NB4 (cell line): ENCODE measurements at places on chromosomes 3 and 15.

- no peak for DNase-seq
Measured at GRCh38 chr3:80983753-80984152, 777.7 kb downstream of the GBE1 start.

DNA sequence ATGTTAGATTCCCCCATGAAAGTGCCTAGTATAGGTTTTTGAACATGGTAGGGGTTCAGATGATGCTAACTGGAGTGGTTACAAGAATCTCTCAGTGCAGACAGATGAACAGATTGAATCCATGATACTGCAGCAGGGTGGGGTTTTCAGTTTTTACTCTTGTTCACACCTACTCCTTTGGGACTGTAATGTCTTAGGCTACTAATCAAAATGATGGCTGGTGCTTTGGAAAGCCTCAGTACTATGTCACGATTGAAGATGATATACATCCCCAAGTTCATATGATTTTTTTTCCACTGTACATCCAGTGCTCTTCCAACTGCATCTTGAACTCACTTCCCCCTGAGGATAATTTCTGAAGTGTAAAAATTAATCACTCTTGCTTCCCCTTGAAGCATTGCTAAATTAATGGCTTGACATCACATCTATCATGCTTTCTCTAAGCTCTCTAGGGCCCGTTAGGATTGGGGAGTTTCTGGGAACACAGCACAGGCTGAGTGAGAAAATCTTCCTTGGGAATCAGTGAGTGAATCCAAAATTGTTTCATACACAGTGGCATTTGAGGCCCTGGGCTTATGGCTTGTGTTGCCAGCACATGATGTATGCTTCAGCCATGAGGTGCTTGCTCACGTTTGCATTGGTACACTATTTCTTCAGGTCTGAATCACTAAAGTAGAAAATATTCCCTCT lies 115.0 kb upstream of the TPRG1 start:
- no peak for DNase-seq

DNA sequence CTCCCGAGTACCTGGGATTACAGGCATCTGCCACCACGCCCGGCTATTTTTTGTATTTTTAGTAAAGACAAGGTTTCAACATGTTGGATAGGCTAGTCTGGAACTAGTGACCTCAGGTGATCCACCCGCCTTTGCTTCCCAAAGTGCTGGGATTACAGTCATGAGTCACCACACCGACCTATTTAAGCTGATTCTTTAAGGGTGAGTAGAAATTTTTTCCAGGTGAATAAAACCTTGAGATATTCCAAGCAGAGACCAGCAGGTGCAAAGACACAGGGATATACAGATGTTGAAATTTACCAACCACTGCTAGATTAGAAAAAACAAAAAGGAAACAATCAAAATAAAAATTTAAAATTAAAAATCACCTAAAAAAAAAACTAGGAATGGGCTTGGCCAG lies 74.4 kb upstream of the CHRNB4 start:
- DNase-seq, result no peak

GRCh38 chr3:157905885-157906284 lies 200.3 kb downstream of the SHOX2 start:
- no peak for DNase-seq

DNA sequence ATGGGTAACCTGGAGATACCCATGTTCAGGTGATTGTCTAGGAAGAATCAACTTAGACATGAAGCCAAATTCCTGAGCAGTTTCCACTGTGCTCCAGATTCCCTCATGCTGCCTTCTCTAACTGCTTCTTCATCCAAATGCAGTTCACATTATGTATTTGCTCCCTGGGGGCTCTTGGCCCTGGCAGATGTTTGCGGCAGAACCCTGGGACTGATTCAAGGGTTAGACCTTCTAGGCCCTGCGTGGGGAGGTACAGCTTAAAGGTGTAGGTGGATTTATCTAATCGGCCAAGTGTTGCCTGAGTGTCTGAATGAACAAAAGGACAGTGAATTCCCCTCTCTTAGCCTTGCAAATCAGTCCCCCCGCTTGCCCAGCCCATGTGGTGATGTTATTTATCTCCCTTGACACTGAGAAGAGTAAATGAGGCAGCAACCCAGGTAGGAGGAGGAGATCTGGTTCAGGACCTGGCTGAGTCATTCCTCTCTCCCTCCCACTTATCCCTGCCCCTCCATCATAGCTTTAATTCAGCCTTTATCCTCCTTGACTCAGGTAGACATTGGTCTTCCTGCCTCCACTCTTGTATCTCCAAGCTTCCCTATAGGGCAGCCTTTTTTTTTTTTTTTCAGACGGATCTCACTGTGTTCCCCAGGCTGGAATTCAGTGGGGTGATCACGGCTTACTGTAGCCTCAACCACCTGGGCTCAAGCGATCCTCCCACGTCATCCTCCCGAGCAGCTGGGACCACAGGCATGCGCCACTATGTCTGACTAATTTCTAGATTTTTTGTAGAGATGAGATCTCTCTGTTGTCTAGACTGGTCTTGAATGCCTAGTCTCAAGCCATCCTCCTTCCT lies 54.8 kb downstream of the MAGEF1 start:
- DNase-seq, result no peak

- no peak for DNase-seq
Measured at GRCh38 chr3:106458952-106459351, 590.1 kb upstream of the CBLB start.

DNA sequence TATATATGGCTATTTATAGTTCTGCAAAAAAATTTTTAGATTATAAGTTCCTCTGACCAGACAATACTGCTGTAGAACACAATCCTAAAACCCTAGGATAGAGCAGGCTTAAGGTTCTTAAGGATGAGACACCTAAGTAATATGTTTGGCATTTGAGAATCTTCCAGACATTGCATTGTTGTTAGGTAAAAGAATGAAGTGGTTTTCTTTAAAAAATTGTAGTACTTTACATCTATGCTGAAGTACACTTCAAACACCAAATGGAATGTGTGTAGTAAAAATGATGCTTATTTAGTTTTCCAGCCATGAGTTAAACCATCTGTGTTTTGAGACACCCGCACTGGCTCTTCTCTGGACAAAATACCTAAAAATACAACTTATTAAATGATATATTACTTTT lies 857.7 kb downstream of the OTOL1 start:
- no peak for DNase-seq

DNA sequence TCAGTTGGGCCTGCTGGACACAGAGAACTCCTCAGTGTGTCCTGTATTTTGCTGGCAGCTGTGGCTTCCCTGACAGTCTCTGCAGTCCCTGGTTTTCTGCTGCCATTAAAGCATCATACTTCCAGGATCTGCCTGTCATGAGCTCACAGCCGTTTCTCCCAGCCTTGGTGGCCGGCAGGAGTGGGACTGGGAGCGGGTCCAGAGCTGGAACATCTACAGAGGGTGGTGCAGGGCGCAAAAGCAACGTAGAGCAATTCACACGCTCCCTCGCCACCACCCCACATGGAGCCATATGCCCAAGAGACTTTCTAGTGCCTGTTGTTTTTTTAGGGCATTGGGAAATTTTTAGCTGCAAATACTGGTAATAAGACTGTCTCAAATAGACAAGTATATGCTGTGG lies 33.6 kb downstream of the ABTB1 start:
- no peak for DNase-seq

- DNase-seq, result no peak
Measured at GRCh38 chr3:67361323-67361722, 293.1 kb downstream of the SUCLG2 start.

DNA sequence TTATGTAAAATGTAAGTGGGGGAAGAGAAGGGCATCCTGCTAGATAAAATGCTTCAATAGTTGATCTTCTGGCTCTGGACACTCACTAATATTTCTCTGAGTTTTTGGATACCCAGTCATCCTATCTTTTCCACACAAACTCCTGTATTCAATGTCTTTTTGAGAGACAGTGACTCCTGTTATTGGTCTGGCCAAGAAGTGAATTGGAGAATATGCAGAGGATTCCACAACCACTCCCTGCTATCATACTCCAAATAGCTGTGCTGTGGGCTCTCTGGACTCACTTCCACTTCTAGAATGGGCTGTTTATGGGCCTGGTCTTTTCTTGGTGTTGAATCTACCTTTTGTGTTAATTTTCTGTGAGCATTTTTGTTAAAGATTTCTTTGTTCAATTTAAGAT lies 376.8 kb downstream of the NLGN1 start:
- DNase-seq, result no peak

DNA sequence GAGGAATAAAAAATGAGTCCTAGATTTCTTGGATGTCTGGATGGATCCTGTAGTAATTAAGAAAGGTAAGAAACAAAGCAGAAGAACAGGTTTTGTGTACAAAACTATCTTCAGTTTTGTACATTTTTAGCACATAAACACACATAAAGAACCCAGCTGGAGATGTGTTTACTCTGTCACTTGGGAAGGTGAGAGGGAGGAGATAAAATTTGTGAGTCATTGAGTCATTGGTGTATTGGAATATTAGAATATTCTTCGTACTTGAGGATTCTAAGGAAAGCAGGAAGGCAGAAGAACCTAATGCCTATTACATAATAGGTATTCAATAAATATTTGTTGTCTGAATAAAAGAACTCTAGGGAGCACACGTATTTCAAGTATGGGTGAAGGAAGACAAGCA lies 17.4 kb downstream of the APPL1 start:
- no peak for DNase-seq

- DNase-seq, result no peak
Measured at GRCh38 chr15:63461230-63461985, 43.0 kb upstream of the USP3 start.

GRCh38 chr3:158711886-158712285 lies 20.4 kb downstream of the RARRES1 start:
- DNase-seq, result no peak

DNA sequence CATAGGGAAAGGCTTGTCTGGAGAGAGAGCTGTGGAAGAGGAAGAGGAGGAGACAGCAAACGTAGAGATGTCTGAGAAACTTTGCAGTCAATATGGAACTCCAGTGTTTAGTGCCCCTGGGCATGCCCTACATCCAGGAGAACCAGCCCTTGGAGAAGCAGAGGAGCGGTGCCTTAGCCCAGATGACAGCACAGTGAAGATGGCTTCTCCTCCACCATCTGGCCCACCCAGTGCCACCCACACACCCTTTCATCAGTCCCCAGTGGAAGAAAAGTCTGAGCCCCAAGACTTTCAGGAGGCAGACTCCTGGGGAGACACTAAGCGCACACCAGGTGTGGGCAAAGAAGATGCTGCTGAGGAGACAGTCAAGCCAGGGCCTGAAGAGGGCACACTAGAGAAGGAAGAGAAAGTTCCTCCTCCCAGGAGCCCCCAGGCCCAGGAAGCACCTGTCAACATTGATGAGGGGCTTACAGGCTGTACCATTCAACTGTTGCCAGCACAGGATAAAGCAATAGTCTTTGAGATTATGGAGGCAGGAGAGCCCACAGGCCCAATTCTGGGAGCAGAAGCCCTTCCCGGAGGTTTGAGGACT lies 6.9 kb downstream of the MAP1A start:
- DNase-seq, result no peak
